Hippocampal formation (tissue), 2 donors: ENCODE measurements at places on chromosomes 4 and X.

DNA sequence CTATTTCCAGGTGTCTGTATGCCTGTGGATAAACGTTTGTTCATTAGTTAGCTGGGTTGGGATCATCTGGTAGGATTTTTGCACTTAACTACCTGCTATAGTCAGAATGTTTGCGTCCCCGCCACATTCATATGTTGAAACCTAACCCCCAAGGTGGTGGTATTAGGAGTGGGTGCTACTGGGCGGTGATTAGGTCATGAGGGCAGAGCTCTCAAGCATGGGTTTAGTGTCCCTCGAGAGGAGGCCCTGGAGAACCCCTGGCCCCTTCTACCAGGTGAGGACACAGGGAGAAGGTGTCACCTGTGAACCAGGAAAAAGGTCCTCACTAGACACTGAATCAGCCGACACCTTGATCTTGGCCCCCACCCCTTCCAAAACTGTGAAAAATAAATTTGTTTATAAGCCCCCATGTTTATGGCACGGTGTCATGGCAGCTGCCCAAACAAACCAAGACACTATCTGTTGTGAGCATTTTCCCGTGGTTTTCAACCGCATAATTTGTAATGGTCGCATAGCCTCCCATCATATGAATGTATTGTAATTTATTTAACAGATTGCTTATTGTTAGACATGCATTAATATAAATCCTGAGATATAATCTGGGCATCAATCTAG is 92.7 kb upstream of the TRIM2 start:
- no peak for DNase-seq

DNA sequence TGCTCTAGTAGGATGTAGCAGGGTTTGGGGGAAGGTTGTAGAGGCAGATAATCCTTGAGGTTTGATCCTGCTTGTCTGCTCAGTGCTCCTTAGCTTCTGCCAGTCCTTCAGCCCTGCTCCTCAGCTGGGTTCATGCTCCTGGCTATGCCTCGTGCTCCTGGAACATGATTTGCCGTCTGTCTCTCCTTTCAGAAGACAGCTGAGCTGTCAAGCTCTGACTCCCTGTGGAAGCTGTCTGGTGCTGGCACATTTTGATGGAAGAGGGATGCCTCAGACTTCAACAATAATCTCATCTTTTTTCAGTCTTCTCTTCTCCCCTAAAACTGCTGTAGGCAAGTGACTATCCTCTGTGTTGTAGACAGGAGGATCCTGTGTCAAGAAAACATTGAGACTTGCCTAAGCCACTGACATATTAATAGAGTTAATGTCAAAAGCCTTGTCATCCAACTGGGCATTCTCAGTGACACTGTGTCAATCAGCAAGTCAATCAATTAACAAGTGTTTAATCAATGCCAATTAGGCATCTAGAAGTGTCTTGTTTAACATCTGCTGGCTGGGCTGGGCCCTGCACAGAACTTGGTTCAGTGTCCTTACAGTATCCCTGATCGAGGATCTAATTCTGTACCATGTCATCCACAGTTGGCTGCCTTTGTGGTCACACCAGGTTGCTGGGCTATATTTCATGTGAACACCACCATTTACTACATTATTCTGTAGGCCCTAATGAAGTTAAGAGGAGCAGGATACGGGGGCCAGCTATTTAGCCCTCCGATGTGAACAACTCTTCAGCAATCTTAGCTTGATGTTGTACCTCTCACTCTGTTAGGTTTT is 96.7 kb downstream of the SYNPO2 start:
- DNase-seq, result no peak

- no peak for DNase-seq
Observed at GRCh38 chr4:25950461-25951389, 36.7 kb downstream of the SMIM20 start.

GRCh38 chr4:16641971-16642370 is 256.5 kb downstream of the LDB2 start:
- DNase-seq, result no peak

- DNase-seq, result no peak
Observed at GRCh38 chr4:140095694-140096482, 58.1 kb downstream of the MAML3 start.

- no peak for DNase-seq
Observed at GRCh38 chr4:5757091-5757490, 46.1 kb downstream of the EVC start.

DNA sequence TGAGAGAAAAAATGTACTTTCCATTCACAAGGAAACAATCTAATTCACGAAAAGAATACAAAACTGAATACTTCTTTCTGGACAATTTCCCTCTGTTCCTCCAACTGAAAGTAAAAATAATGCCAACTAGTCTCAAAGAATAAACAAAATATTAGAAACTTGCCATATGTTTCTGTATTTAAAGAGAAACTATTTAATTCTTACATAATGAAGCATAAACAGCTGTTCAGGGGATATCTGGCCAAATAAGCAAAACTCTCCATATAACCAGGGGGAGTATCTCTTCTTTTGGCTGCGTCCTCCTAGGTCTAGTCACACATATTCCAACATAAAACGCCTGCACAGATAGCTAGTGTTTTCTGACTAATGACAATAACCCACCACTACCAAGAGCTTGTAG is 805 bp downstream of the GATB start:
- no peak for DNase-seq

GRCh38 chrX:13381514-13381913 is 61.7 kb upstream of the ATXN3L start:
- DNase-seq, result no peak

DNA sequence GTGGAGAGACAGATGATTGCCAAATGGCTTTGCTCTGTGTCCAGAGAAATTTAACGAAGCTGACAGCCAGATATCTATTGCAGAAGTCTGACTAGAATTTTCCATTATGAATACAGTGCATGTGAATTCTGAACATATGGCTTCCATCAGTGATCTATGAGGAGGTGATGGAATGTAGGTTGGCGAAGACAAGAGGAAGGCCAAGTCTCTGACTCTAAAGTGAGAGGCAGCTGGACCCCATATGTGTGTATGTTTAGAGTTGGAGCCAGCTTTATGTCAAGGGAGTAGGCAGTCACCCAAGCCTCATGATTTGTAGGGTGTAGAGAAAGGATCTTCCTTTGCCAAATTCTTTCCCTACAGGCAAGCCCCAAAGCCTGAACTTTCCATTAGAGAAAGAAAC is 76.2 kb upstream of the TEX13D start:
- no peak for DNase-seq

- peak; percentile 16 for DNase-seq
Observed at GRCh38 chr4:57424232-57424897, 314.2 kb upstream of the IGFBP7 start.

DNA sequence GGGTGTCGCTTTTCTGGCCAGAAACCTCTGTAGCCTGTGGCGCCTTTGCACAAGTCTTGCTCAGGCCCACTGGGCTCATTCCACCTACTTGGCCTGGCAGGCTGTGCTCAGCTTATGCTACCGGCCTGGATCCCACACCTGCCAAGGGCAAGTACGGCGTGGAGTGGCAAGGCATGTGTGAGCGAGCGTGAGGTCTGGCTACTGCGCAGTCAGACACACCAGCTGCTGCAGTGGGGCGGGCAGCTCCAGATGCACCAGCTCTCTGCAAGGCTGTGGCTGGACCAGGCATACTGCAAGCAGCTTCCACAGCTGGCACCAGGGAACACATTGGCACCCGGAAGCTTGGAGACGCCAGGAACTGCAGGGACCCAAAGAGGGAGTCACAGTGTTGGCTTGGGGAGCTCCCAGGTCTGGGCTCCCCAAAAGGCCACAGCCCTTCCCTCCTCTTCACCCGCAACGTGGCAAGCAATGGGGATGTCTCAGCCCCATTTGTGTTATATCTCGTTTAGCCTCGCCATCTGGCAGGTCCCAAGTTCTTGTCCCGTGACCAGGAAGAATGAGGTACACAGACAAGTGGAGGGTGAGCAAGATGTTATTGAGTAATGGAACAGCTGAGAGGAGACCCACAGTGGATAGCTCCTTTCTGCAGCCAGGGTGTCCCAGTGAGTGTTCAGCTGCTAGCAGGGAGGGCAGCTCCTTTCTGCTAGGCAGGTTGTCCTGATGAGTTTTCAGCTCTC is 3.8 kb upstream of the FBXW7 start:
- no peak for DNase-seq

DNA sequence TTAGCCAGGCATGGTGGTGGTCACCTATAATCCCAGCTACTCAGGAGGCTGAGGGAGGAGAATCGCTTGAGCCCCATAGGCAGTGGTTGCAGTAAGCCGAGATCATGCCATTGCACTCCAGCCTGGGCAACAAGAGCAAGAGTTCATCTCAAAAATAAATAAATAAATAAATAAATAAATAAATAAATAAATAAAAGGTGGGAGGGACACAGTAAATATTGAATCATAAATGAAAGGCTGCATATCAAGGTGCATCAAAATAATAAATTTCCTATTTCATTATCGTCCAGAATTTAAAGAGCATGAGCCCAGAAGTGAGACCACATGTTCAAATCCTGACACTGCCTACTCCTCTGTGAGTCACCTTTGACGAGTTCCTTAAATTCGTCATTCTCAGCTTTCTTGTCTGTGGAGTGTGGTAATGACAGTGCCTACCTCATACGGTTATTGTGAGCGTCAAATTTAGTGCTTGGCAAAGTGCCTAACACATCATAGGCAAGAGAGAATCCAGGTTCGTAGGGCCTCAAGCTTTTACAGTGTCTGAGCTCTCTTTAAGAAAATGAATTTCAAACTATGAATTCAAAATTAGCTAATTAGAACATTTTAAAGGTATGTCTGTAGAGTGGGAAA is 49.9 kb downstream of the IL15 start:
- DNase-seq, result no peak

DNA sequence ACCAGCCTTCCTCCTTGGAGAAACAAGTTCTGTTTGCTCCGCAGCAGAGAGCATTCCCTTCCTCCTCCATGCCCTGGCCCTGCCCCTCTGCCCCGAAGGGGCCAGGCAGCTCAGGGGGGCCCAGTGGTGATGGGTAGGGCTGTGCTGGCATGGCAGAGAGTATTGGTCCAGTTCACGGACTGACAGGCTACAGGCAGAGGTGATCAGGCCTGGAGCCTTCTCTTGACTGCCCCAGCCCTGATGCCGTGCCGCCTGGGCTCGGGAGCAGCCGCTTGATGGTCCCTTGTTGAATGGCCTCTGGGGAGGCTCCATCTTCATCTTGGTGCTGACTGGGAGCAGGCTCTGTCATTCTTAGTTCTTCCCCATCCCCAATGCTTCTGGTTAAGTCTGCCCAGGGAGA is 9.6 kb downstream of the NLGN3 start:
- DNase-seq, result no peak

DNA sequence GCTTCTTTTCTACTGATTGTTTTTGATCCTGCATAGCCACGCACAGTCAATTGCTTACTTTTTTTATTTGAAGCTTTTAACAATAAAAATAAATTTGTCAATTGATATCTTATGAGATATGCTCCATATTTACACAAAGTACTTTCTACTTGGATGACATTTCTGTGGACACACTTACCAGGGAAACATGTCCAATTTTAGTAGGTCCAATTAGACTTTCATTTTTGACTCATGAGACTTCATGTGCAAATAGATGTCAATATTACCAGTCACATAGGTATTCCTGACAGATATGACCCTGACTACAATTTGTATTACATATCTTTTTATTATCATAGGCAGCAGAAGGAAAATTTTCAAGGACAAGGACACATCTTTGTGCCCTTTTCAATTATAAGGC is 219.9 kb upstream of the ANKRD50 start:
- no peak for DNase-seq

- DNase-seq, result peak; percentile 81
Observed at GRCh38 chr4:166165829-166166420, 292.9 kb downstream of the TLL1 start.

GRCh38 chr4:8038719-8039251 is 99.1 kb upstream of the AFAP1 start:
- no peak for DNase-seq

- no peak for DNase-seq
Observed at GRCh38 chrX:45992402-45993123, 552.7 kb downstream of the ZNF674 start.

- no peak for DNase-seq
Observed at GRCh38 chr4:182257016-182257415, 13.8 kb downstream of the TENM3 start.

DNA sequence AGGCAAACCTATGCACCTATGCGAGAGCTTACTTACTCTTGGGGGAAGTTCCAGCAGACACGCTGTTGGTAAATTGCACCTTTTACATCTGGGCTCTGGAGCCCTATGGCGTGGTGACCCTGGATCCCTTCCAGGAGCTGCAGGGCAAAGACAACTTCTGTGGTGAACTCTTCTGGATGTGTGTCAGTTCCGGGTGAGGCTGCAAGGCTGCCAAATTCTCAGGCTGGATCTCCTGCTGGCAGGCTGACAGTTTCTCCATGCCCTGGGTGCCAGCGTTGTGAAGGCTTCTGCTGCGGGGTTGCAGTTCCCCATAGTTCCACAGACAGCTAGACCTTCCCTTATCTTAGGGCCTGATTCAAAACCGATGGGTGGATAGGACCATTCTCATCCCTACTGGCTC is 37.9 kb downstream of the RAP2C start:
- DNase-seq, result peak; percentile 0

DNA sequence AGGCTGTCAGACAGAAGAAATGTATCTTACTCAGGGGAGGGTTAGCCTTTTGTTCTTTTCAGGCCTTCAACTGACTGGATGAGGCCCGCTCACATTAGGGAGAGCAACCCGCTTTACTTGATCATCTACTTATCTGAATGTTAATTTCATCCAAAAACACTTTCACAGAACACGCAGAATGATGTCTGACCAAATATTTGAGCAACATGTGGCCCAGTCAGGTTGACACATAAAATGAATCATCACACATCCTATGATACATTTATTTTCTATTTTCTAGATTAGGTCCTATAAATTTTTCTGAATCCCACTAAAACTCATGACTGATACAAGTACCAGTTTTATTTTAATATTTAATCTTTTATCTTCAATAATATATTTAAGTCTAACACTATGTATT is 260.3 kb downstream of the IL15 start:
- no peak for DNase-seq

GRCh38 chr4:22881411-22881810 is 188.7 kb downstream of the GBA3 start:
- no peak for DNase-seq

- no peak for DNase-seq
Observed at GRCh38 chrX:11419102-11419501, 125.9 kb downstream of the AMELX start.

- no peak for DNase-seq
Observed at GRCh38 chr4:89054627-89055026, 2.4 kb downstream of the FAM13A start.

DNA sequence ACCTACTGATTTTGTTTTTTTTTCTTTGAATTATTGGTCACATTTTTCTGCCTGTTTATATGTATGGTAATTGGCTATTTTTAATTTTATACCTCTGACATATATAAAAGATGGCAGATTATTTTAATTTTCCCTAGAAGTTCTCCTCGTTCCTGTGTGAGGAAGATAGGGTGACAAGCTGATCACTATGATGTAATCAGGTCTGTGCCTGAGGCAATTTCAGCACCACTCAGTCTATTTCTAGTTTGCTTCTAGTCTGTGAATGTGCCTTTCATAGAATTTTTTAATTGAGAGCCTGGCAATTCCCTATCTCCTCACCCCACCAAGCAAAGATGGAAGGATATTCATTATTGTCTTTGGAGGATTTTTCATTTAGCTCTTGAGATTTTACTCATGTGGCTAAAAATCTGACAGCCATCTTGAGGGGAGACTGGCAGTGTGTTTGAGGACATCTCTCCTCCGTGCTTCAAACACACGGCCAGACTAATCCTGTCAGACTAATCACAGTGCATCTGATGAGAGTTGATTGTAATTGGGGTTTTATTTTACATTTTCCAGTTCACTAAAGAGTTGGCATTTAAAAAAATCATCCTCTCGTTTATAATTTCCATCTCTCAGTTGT is 500.3 kb downstream of the TRIML1 start:
- DNase-seq, result no peak

- DNase-seq, result no peak
Observed at GRCh38 chrX:149831473-149831872, 49.5 kb upstream of the MAGEA8 start.

- no peak for DNase-seq
Observed at GRCh38 chr4:158202481-158202880, 7.8 kb upstream of the TMEM144 start.
